Activated CD8-positive, alpha-beta memory T cell treated with anti-CD3 and anti-CD28 coated beads for 1 hour (primary cell): ENCODE measurements at places on chromosomes 12 and 14.

GRCh38 chr14:66038618-66039017 is 447.6 kb upstream of the CCDC196 start:
- no peak for DNase-seq

- DNase-seq: no peak
Observed at GRCh38 chr12:10197879-10198278, 14.8 kb upstream of the GABARAPL1 start.

DNA sequence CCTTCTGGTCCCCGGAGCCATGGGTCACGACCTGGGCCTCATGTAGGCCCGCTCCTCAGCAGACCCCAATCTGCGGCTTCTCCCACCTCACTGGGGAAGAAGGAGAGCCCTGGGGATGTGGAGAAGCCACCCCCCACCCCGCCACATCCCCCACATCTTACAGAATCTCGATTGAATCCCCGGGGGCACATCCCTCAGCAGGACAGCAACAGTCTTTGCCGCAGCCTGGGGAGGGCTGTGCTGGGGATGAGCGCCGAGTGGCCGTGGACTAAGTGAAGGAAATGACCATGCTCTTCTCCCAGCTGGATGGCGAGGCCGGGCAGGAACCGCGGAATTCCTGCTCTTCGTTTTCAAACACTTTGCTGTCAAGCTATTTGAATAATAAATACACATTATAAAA is 169.0 kb upstream of the RTL1 start:
- no peak for DNase-seq

- DNase-seq: no peak
Observed at GRCh38 chr14:74670726-74671411, 42.0 kb downstream of the AREL1 start.

GRCh38 chr14:74927225-74927624 is 4.2 kb upstream of the RPS6KL1 start:
- no peak for DNase-seq

- no peak for DNase-seq
Observed at GRCh38 chr12:111488271-111488670, 82.5 kb downstream of the SH2B3 start.

DNA sequence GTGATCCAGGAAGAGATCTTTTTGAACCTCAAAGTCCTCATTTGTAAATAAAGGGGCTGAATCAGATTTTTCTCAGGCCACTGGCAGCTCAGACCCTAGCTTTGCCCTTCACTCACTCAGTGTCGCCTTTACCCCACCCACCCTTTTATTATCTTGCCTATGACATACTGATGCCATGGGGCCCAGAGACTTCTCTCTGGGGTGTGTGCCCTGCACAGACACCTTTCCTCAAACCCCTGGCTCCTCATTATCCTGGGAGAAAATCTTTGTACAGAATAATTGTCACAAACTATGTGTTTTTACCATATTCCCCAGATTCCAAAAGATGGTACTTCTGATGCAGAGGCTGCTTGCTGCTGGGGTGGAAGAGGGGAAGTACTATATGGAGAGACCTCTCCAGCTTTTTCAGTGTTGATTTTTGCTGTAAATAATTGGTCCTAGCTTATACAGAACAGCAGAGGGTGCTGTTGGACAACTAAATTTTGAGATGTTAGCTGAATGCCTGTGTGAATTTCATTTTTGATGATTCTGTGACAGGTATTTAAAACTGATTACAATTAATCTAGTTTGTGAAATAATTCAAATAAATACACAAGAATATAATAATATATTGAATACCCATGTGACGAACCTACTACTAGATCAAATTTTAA is 53.9 kb upstream of the DCD start:
- no peak for DNase-seq

DNA sequence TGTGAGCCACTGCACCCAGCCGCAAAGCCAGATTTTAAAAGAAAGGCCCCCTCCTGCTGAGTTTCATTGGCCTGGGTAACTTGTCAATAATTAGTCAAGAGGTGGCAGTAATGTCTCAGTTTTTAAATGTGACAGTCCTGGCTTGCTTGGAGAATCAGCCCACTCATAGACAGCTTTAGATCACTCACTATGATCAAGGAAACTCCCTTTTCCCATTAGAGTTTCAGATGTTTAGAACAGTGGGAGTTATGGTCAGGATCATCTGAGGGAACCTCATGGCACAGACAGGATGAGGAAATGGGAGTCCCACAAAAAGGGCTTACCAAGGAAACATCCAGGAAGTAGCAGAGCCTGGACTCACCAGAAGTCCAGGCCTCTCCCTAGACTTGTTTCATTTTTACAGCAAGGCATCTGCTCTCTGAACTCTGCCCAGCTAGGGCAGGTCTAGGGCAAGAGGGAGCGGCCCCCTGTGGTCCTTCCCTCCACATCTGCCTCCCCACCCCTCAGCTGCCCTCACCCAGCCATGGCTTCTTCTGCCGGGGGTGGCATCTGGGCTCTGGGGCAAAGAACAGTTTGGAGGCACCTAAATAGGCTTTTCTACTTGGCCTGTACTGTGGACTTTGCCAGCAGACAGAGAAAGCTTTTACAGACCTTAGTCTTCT is 11.2 kb downstream of the BCL2L14 start:
- no peak for DNase-seq

DNA sequence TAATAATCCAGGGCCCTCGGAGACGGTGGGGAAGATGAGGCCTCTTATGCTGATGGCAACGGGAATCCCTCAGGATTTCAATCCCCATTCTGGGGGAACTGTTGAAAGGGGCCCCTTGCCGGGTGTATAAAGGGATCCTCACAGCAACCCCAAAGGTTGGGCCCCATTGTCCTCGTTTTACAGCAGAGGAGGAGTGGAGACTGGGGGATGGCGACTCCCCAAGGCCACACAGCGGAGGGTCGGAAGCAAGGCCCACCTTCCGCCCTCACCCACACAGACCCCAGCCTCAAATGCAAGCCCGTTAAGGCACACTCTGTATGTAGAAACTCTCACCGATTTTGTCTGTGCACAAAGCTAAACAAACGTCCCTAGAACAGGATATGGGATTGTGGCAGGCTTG is 327.9 kb upstream of the DIO3 start:
- DNase-seq: no peak

DNA sequence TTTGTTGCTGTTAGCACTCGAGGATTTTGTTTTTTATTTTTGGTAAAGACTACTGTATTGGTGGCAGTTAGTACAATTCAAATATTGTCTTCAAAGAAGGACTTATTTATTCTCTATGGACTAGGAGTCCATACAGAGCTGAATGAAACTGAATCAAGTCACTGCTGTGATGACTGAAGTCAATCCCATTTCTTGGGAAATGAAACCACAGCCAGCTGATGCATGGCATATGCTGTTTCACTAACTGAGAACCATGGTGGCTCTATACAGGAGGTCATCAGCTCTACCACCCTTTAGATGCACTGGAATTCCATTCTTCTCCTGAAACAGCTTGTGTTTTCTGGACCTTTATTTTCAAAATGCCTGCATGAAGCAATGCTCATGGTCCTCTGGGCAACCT is 22.2 kb downstream of the VTI1B start:
- no peak for DNase-seq

GRCh38 chr14:67358924-67359774 is 455 bp downstream of the ATP6V1D start:
- no peak for DNase-seq

- no peak for DNase-seq
Observed at GRCh38 chr12:64099397-64099796, 122.7 kb downstream of the KICS2 start.

DNA sequence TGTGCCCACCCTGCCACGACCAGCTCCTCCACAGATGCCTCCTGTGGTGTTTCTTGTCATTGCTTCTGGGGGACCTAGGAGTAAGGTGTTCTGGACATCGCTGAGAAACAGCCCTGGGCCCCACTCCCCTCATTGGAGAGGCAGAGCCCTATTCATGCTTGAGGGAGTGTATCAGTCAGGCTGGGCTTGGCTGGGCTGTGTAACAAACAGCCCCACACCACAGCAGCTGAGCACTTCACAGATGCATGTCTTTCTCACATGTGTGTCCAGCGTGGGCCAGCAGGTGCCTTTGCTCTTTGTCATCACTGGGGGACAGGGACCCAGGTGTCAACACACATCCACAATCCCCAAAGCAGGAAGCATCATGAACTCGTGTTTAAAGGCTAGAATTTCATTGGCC is 65.1 kb upstream of the FBRSL1 start:
- DNase-seq: no peak

- DNase-seq: no peak
Observed at GRCh38 chr12:113057565-113058485, 1.3 kb downstream of the DTX1 start.

- DNase-seq: no peak
Observed at GRCh38 chr12:130288691-130289090, 49.0 kb upstream of the PIWIL1 start.

DNA sequence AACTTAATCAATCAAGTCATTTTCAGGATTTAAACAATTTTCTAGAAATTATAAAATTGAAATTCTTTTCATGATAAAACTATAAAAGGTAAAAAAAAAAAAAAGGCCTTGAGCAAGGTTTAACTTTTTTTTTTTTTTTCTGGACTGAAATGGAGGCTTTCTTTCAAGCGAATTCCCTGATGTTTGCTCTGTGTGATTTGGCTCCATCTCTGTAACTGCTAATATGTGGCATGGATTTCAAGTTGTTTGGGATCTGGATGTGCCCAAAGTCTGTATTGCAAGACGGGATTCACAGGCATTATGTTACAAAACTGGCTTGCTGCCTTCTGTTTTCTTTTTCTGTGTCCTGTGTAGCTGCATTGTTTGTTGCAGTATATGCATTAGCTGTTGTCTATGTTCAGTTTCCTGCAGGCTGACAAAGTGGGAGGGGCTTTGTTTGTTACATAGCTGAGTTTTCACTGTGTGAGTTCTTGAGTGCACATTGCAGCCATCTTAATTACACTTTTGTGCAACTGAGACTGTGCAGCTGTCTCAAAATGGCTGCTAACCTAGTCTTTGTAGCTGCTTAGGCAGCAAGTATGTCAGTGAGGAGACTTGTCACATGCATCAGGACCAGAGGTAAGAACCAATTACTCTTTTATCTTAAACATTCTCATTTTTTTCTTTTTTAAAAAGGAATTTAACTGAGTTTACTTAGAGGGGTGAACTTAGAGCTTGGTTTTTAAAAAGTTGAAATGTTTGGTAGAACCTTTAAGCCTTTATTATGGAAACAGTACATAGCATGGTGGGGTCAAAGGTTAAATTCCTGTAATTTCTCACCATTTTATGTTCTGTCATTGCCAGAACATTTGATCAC is 19.5 kb downstream of the ATF7IP start:
- DNase-seq: no peak

GRCh38 chr12:94147991-94148738 is at the start of gene PLXNC1:
Gene PLXNC1, plus strand, starts transcription at chr12:94148577. Its CDS starts 395 bp downstream, at chr12:94148972.
- no peak for DNase-seq

DNA sequence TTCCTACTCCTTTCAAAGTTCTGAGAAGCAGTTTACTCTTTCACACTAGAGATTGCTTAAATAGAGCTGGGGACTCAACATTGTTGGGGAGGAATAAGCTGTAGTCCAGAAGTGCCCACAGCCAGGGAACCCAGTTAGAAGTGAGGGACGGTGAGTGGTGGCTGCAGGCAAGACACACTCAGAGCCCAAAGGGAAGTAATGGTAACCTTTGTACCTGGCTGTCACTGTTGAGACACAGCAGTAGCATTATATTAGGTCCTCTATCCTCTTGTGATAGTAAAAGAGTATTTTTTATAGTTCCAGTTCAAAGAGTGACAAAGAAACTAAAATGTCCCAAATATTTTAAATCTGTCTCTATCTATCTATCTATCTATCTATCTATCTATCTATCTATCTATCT is 263.3 kb downstream of the TTC6 start:
- DNase-seq: no peak

DNA sequence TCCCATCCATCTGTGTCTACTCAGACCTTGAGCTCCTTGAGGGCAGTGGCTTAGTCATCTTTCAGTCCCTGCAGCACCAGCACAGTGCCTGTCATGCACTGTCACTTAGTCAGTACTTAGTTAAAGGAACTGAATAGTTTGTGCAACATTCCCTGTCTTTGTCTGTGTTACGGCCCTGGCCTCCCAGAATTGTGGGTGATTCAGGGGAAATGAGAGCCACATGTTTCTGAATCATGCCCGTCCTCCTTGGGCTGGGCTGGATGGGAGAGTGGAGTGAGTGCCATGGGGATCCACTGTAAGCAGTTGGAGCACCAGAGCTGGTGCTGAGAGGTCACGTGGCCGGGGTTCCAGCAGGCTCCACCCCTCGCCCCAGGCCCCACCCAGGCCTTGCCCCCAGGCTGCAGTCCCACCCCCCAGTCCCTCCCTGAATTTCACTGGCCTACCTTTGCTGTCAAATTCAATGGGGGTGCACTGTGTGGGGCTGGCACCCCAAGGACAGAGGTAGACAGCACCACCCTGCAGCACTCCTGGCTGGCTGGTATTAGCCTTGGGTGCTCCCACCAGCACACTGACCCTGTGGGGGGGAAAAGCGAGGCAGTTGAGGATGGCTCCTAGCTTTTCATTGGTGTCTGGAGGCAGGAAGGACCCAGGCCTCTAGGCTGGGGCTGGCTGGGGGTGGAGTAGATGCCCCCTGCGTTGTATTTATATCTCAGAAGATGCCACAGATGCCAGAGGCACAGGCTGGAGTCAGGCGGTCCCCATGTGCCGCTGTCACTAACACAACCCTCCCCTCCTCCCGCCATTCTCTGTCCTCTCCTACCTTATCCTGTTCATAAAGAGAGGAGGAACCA is 7.5 kb downstream of the ITGA5 start:
- DNase-seq: no peak

DNA sequence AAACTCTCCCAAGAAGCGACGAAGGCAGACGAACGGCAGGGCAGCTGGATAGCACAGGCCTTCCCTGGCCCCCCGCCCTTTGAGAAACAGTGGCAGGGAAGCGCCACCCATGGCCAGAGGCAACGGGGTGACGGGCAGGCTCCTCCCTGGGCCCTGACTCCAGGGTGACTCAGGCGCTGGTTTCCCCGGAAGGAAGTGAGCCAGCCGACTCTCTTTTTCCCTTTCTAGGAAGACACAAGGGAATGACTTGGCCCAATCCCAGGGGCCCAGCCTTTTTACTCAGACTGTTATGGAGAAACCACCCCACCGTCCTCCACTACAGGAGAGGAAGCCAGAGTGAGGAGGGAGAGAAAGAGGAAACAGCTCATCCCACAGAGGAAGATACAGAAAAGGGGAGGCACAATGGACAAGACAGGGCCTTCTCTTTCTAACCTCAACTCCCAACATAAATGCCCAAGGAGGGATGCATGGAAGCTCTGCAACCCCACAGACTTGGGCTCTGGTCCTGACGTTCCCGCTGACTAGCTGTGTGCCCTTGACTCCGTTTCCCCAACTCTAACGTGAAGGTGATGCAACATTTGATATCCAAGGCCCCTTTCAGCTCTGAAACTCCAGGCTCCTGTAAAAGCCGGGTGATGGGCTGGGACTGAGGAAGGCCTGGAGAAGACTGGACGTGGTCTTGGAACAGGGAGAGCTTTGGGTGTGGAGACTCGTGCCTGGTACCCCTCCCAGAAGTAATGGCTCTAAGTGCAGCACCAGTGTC is 27.9 kb downstream of the ACTN1 start:
- no peak for DNase-seq

- DNase-seq: no peak
Observed at GRCh38 chr12:87368259-87368658, 660.9 kb downstream of the C12orf50 start.
